ENCODE measurements at places on chromosomes 13 and 19.

DNA sequence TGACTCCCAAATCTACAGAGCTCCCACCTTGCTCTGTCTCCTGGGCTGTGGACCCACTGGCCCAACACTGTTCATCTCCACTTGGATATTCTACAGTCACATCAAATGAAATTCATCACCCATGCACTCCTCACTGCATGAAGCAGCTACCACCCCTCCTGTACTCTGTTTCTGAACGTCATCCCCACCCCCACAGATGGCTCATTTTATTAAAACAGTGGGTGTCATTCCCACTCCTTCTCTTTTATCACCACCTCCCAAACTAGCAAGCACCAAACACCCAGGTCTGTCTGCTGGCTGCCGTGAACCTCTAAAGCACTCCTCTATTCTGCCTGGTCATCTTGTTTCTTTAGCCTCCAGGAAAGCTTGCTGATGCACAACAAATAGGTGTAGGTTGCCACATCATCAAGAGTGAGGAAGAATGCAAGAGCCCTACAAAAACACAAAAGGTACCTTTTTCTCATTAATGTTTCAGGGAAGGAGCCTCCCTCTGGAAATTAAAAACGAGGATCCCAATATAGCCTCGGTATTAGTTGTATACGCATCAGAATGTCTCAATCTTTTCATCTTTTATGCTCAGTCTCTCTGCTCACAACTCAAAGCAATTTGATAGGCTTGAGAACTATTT, 91.8 kb downstream of the MIPEP start:
- DNase-seq = no peak

DNA sequence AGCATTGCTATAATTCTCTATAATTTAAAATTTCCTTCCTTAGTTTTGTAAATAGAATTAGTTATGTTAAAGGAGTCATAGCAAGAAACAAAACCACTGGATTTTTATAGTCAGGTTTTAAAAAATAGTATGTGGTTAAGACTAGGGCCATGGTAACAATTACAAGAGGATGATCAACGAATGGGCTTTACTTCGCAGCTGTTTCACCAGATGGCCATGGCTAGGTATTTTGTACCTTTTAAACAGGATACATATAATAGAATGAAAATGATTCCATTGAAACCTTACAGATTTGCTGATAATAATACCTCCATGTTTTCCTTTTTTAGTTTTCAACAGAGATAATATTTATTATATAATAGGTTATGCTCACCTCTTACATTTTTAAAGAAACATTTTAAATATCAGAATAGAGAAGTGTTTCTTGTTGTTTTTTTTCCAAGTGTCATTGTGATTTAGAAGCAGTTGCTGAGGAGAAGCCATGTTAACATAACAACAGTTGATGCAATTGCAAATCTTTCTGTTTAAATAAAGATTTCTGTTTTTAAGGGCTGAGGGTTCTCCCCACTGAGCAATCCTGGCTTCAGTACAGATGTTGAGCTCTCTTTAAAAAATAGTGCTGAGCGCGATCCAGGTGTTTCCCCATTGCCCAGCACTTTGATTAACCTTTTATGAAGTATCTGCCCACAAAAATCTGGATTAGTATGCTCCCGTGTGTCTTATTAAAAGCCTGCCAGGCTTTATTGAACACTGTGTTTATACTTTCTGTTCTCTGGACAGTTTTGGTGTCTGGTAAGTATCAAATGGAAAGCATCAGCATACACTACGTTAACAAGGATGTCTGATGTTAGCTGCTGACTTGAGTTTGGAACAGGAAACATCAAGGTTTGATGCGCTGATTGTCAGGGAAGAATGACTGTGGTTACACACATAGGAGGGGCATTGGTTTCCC, 205.3 kb downstream of the HS6ST3 start:
- DNase-seq = no peak

DNA sequence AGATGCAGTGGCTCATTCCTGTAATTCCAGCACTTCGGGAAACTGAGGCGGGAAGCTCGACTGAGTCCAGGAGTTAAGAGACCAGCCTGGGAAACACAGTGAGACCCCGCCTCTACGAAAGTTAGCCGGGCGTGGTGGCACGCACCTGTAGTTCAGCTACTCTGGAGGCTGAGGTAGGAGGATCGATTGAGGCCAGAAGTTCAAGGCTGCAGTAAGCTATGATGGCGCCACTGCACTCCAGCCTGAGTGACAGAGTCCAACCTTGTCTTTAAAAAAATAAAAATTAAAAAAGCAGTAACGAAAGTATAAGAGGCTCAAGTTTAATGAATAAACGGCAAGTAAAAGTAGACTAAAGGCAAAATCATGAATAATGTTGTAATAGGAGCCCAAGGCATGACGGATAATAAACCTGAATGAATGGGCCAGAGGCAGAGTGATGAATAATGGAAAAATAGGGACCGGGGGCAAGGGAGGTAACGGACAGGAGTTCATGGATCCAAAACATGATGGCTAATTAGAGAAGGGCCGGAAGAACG, 1.2 kb upstream of the TOMM40 start:
- no peak for DNase-seq

DNA sequence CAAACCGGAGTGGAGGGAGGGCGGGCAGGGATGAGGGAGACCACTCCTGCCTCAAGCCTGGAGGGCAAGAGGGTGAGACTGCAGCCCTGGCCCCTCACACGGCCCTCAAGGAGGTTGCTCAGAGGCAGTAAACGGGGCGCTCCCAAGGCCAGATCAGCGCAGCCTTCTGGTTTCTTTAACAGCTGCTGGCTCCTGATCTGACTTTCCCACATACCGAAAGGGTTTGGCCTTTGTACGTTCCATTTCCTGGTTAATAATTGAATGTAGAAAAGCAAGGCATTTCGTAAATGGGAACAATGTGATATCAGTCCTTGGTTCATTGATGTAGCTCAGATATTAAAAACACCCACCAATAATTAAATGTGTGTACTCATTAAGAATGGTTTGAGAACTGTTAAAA, 71.5 kb downstream of the GGACT start:
- no peak for DNase-seq

DNA sequence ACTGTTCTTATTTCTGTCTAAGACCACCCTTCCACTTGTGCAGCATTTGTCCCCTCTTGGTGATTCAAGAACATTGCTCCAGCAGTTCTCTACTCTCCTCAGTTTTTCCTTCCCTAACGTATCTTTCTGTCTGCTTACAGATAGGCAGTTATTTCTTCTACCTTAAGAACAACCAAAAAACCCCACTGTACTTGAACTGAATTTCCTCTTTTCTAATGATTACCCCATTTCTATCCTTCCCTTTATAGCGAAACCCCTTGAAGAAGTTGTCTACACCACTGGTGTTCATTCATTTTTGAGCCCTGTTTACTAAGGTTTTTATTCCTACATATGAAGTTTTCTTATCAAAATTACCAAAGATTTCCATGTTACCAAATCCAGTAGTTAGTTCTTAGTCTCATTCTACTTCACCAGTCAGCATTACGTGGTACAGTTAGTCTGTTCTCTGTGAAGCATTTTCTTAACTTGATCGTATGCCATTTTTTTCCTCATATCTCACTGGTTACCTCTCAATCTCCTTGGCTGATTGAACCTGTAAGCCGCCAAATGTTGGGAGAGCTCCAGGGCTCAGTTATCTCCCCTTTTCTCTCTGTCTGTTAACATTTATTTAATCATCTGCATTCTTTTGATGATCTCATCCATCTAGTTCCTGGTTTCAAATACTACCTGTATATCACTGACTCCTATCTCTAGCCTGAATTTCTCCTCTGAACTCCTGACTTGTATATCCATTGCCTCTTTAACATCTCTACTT, 9.0 kb downstream of the LSM14A start:
- DNase-seq = no peak

DNA sequence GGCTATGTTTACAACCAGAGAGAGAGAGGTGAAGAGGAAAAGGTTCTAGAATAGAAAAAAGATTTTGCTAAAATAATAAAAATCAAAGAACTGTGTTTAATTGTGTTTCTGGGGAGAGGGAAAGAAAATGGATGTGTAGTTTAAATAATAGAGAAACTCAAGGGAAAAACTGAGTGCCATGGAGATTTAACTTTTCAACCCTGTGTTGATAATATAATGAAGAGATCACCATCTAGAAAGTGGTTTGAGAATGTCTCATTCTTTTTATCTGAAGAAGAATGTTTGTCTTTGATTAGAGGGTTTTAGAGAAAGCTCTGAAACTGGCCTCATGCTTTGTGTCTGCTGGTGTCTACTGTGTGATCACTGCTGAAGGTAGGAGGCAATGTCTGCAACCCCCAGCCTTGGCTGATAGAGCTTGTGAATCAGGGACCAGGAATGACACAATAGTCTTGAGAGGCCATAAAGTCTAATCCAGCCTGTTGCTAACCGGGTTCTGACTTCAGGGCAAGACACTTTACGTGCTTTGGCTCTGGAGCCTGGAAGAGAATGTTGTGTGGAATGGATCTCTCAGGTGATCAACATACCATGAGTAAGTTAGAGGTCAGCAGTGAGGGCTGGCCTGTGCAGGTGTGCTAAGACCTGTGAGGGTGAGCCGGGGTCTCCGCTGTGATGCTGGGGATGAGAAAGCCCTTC, 5.4 kb downstream of the COL4A2 start:
- no peak for DNase-seq

GRCh38 chr19:47752440-47753211, 7.3 kb downstream of the NOP53 start:
- DNase-seq = no peak

DNA sequence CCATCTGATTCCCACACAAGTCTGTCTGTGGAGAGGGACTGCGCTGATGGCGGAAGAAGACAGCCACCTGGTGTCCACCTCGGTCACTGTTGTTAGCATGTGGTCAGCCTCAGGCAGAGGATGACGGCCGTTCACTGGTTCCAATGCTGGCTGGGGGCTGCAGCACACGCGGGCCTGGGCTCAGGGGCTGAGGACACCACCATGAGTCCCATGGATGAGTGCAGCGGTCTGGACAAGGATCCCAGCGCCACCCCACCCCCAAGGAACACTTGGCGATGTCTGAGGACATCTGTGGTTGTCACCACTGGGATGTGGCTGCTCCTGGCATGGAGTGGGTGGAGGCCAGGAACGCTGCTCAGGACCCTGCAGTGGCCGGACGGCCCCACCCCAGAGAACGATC, 10.9 kb downstream of the DPP9 start:
- no peak for DNase-seq

GRCh38 chr19:21789466-21790085, 22.2 kb upstream of the ZNF100 start:
- no peak for DNase-seq

GRCh38 chr19:51124216-51124615, 490 bp upstream of the SIGLEC9 start:
- no peak for DNase-seq

- DNase-seq = no peak
Measured at GRCh38 chr13:52371736-52372247, 34.2 kb downstream of the THSD1 start.

GRCh38 chr19:2329149-2329478, 630 bp downstream of the SPPL2B start:
- DNase-seq = no peak

- no peak for DNase-seq
Measured at GRCh38 chr19:2286402-2287140, 4.6 kb upstream of the PEAK3 start.

DNA sequence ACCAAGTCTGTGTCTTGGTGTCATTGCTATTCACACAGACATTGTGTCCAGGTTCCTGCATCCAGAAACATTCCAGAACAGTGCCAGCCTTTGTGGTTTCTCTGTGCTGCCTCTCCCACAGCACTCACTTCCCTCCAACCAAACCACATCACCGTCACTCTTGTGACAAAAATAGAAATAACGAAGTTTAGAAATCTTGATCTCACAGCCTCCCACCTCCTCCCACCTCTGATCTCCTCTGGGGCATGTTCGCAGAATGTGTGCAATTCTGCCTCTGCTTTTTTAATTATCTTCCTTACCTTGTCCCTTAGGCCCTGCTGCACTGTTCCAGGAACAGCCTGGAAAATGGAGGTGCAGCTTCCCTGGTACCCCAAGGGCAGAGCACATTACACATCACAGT, 8.7 kb upstream of the SERPINE3 start:
- peak; percentile 23 for DNase-seq

DNA sequence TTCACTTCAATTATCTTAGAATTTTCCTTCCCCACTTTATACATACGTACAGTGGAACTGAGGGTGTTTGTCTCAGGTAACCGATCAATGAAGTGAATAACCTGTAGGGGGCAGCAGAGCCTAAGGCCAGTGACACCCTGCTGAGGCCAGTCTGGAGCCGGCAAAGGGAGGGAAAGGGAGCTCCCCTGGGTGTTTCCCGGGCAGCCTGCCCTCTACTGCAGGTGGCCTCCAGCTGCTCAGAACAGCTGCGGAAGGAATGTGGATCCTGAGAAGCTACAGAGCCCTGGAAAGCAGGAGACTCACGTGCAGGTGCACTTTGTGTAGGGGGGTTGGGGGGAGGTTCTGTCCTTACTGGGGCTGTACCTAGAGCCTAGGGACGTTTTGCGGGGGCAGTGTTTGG, 832 bp upstream of the ZNF491 start:
- DNase-seq = peak; percentile 91

DNA sequence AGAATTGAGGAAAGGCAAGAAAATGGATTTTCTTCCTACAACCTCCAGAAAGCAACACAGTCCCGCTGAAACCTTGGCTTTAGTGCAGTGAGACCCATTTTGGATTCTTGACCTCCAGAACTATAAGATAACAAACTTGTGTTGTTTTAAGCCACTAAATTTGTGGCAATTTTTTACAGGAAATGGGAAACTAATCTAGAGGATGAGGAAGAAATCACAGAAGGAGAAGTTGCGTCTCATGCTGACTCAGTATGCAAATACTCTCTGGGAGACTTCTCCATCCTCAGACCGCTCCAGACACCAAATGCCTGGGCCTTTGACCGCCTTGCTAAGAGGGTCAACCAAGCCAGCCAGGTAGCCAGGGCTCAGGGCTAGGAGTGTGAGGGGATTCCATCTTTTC, 13.1 kb upstream of the CEACAM16 start:
- DNase-seq = no peak

DNA sequence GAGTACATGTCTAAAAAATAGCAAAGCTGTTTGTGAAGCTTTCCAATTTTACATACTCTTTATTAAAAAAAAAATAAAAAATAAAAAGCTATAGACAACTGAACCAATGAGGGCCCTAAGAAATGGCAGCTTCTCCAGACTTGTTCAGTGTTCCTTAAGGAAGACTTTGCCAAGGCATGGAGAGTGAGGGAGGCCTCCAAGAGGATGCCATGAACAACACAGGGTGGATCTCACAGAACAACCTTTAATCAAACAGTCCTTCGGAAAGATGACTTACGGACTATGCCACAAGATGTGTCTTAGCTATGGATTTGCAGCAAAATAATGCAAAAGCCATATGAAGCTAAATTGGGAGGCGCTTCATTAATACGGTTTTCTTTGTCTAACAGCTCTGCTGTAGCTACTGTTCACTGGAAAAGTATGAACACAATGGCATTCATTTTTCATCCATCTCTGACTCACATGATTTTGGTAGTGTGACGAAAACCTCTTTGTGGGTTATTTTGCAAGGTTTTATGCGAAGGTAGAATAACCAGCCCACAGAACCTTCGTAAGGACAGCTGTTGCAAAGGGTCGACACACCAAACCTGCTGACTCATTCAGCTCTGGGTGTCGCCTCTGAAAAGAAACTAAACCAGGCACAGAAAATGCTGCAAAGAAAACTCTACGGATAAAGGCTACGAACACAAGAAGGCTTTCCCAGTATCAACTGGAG, 27.7 kb downstream of the EFNB2 start:
- peak; percentile 16 for DNase-seq

All from activated CD4-positive, alpha-beta T cell treated with anti-CD3 and anti-CD28 coated beads for 36 hours (primary cell).